Subcutaneous preadipocyte (primary cell): ENCODE measurements at places on chromosomes 6 and 20. TPM values are rescaled to one million over a fixed set of nuclear protein-coding genes. Genes with fewer than 3 reads are reported as not detected.

The LCA5 gene
- total RNA-seq, result 2.9 TPM in 2 replicates

The PKIB gene
- 0.37 and 0.39 TPM in 2 replicates for total RNA-seq

The GMPR gene
- total RNA-seq, result 1.8 and 2.7 TPM in 2 replicates

The GCNT2 gene
- not detected in 2 replicates for total RNA-seq

The SLC22A7 gene
- not detected in 2 replicates for total RNA-seq

The TLDC2 gene
- total RNA-seq, result not detected in 2 replicates

The TUBB gene
- total RNA-seq, result 819 and 1,073 TPM in 2 replicates

The EMILIN3 gene
- not detected in 2 replicates for total RNA-seq

The CNR1 gene
- total RNA-seq, result under 0.01 and 0.37 TPM in 2 replicates

The GPR31 gene
- not detected in 2 replicates for total RNA-seq

The CLPSL2 gene
- not detected in 2 replicates for total RNA-seq

The OPRM1 gene
- not detected in 2 replicates for total RNA-seq

The CLVS2 gene
- under 0.01 TPM in 2 replicates for total RNA-seq

The DLK2 gene
- total RNA-seq, result 0.20 TPM in 1 of 2 replicates, not detected in the other

The PTPRA gene
- 47.0 and 50.8 TPM in 2 replicates for total RNA-seq

The SLC2A10 gene
- total RNA-seq, result 19.9 and 28.3 TPM in 2 replicates

The LTV1 gene
- 17.6 and 22.9 TPM in 2 replicates for total RNA-seq

The NRSN1 gene
- not detected in 2 replicates for total RNA-seq

The SLC35F1 gene
- not detected in 2 replicates for total RNA-seq

The TPD52L1 gene
- 0.59 and 1.5 TPM in 2 replicates for total RNA-seq

The SPATS1 gene
- total RNA-seq, result not detected in 2 replicates

The CDH4 gene
- under 0.01 and 2.5 TPM in 2 replicates for total RNA-seq

The ARMH2 gene
- not detected in 2 replicates for total RNA-seq

The ZNF292 gene
- total RNA-seq, result 19.5 and 20.9 TPM in 2 replicates

The EDN1 gene
- under 0.01 TPM in 1 of 2 replicates, not detected in the other for total RNA-seq

The BNIP5 gene
- total RNA-seq, result not detected in 2 replicates

The LAMA2 gene
- 30.3 and 64.7 TPM in 2 replicates for total RNA-seq

The RPN2 gene
- total RNA-seq, result 234 and 252 TPM in 2 replicates

The SPTLC3 gene
- total RNA-seq, result 8.5 and 10.0 TPM in 2 replicates

The TMEM30A gene
- total RNA-seq, result 103 and 124 TPM in 2 replicates

The SEMG1 gene
- total RNA-seq, result not detected in 2 replicates

The IL20RA gene
- total RNA-seq, result 0.20 and 0.37 TPM in 2 replicates

The IL17A gene
- total RNA-seq, result not detected in 2 replicates

The DDRGK1 gene
- total RNA-seq, result 18.2 and 18.4 TPM in 2 replicates
